ENCODE measurements at places on chromosomes 7 and 10.
A peak's percentile ranks its signal among the peaks of the same experiment; 100 is the strongest.

GRCh38 chr10:8054494-8055407 lies at the start of gene GATA3:
Gene GATA3, plus strand, starts transcription at chr10:8054688. Its CDS starts 968 bp downstream, at chr10:8055656.
- DNase-seq: no peak

- DNase-seq: no peak
Observed at GRCh38 chr7:105610165-105610930, 29.1 kb upstream of the EFCAB10 start.

- DNase-seq: no peak
Observed at GRCh38 chr7:104804696-104805095, 209.3 kb upstream of the KMT2E start.

DNA sequence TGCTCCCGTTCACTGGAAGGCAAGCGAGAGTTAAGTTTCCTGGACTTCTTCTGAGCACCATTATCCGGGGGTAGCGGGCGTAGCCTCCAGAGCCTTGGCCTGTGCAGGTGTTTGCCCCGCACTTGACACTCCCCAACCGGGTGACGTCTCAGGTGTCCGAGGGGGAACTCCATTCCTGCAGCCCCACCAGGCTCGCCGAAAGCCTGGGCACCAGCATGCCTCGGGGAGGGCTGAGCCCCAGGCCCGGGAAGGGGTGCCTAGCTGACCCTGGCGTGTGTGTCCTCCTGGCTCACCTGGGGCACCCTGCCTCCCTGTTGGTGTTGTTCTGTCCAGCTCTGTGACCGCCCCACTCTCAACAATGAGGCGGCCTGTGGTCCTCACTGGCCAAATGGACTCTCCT lies 109.4 kb upstream of the GPR26 start:
- DNase-seq: no peak

GRCh38 chr10:114822444-114823076 lies 980 bp downstream of the FHIP2A start:
- peak; percentile 35 for DNase-seq

- DNase-seq: no peak
Observed at GRCh38 chr7:28104811-28105210, 75.8 kb downstream of the JAZF1 start.

DNA sequence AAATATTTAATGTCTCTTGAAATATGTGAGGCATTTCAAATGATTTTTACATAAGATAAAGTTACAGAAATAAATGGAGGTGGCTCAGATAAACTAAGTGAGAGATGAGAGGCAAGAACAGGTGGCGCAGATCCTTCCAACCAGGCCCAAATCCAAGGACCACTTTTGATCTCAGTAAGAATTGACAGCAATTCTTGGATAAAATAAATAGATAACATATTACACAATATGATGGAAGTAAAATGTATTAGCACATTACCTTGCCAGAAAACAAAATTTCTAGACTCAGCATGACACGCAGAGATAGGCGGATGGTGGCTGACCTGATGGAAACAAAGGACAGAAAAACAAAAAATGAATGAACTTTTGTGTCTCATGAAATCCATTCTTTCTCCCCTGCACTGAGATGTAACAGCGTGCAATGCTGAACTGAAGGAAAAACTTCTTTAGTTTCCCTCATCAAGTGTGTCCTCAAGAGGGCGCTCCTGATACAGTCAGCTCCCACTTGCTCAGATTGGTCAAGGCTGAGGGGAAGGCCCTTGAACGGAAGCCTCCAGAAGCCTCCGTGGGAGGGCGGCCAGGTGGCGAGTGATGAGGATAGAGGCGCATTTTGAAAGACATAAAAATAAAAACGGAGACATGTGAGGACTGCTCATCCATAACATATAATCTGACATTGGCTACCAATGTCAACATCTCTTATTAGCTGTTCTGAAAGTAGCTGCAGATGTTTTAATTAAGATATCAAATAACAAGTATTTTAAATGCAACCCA lies 62.8 kb upstream of the GSDME start:
- peak; percentile 80 for DNase-seq

DNA sequence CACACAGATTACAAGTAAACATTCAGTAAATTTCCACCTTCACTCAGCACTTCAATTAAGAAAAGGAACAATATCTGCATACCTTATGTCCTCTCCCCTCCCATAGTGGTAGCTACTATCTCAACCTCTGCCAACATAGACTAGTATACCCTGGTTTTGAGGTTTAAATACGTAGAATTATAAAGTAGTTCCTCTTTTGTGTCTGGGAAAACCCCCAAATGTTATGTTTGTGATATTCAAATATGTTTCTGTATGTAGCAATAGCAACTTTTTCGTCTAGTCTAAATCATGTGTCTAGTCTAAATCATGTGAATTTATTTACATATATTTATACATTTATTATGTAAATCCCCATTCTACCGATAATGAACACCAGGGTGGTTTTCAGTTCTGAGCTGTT lies 13.2 kb upstream of the CAMK2B start:
- DNase-seq: no peak

GRCh38 chr10:126123466-126123865 lies 227.1 kb downstream of the FANK1 start:
- no peak for DNase-seq

DNA sequence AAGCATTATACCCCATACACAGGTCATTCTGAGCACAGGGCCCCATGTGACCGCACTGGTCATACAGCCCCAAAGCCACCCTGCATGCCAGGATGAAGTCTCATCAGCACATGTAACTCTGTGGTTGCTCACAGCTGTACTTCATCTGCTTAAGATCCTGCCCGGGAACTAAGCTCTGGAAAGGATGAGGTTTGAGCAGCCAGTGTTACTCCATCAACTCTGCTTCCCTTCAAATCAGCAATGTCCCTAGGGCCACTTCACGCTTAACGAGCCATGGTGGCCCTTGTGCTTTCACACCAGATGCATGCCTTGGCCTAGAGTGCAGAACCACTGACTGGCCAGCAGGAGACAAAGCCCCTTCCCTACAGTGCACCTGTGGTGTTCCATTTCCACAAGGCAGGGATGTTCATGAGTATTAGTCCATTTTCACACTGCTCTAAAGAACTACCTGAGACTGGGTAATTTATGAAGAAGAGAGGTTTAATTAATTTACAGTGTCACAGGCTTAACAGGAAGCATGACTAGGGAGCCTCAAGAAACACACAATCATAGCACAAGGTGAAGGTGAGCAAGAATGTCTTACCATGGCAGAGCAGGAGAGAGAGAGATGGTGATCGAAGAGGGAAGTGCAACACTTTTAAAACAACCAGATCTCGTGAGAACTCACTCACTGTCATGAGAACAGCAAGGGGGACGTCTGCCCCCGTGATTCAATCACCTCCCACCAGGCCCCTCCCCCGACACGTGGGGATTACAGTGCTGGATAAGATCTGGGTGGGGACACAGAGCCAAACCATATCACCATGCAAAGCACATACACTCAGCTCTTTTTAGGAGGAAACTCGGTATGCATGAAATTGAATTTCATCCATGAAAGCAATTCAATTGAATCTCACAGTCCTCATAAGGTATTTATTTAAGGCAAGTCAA lies 149.0 kb upstream of the CDCA7L start:
- no peak for DNase-seq

DNA sequence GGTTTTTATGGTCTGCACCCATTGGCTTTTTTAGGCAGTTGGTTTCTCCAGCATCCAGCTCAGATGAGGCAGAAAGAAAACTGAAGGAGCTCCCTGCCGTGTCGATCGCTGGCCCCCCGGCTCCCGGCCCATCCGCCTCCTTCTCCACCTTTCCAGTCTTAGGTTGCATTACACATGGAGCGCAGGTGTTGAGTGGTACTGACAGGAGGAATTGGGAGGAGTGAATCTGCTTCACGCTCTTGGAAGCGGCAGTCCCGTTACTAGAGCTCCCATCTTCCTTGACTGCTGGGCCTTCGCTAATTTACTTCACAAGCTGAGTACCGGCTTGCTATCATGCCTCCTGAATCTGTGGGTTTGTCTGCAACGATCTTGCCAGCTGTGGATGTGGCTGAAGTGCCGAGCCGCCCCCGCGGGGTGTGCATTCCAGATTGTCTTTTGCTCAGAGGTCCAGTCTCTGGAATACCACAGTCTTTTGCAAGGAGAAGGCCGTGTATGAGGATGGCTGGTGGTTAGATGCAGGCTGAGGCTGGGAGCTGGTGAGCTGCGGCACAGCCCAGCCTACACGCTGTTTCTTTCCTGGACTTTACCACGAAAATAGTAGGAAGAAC lies 17.1 kb downstream of the IQCE start:
- no peak for DNase-seq

GRCh38 chr10:88314362-88314761 lies 268.8 kb downstream of the RNLS start:
- no peak for DNase-seq

DNA sequence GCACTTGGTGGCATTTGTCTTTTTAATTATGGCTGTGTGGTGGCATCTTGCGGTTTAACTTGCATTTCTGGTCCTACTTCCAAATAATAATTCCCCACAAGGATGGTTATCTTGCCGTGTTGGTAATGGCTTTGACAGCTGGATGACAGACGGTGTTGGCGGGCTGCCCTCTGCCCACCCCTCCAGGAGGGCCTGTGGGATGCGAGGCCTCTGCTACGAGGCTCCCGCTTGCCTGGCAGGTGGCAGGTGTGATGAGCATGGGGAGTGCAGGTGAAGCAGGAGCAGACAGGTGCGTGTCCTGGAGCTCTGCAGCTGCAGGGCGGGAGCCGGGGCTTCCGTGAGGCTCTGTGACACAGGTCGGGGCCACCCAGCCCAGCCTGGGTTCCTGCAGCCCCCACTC lies 11.8 kb downstream of the INPP5A start:
- DNase-seq: no peak

DNA sequence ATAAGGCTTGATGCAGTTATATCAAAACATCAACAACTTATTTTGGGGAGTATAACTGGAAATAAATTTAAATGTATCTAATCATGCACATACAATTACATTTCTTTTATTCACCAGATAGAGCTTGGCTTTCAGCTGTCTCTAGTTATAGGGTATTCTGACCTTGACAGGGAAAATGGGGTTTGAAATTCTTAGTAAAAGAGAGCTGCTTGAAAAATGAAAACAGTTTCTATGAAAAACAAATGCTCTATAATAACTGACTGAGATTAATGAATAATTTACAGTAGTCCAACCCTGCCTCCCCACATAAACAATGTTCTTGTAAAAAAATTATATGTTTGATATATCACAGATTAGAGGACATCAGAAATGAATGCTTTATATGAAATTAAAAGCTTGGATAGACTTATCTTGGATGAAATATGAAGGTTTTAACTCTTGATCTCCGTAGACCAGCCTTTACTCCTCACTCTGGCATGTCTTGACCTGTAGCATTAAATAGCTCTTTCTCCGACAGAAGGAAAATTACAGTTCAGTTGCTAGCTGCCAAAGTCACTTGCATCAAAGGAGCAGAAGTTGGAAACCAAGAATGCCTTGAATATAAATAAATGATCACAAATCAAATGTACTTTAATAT lies 32.1 kb downstream of the VWC2 start:
- no peak for DNase-seq

DNA sequence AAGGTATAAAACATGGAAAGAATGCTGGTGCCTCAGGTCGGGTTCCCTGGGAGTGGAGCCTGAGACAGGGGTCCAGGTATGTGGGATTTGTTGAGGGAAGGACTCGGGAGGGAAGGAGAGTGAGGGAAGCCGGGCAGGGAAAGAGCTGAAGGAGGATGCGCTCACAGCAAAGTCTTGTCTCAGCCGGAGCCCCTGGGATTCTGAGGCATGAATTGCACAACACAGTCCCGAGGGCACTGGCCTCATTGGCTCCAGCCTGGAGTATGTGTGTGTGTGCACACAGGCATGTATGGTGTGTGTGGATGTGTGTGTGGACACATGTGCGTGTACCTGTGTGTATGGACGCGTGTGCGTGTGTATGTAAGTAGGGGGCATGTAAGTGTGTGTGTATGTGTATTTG lies 87.4 kb downstream of the WDFY4 start:
- DNase-seq: no peak

DNA sequence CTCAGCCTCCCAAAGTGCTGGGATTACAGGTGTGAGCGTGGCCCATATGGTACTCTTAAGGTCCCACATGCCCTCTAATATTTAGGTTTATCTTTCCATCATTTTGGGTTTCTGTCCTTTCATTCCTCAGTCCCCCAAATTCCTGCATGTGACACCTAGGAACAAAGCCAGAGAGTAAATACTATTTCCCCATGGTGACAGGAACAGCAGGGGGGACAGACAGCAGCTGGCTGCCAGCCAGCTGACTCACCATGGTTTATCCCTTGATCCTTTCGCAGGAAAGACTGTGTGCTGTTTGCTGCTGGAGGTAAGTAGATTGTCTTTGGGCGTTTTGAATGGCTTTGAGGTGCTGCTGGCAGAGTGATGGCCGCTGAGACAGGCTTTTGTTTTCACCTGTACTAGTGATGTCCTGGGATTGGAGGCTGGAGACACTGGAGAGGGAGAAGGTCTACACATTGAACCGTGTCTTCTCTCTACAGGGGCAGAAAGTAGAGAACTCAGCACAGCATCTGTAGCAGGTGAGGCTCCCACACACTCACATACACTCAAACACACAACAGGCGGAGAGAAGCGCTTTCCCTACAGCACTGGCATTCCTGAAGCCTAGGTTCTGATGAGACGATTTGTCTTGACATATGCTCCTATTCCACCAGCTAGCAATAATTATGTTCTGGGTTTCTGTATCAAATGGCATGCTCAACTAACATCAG lies 83.7 kb upstream of the EFCAB10 start:
- DNase-seq: peak; percentile 86

DNA sequence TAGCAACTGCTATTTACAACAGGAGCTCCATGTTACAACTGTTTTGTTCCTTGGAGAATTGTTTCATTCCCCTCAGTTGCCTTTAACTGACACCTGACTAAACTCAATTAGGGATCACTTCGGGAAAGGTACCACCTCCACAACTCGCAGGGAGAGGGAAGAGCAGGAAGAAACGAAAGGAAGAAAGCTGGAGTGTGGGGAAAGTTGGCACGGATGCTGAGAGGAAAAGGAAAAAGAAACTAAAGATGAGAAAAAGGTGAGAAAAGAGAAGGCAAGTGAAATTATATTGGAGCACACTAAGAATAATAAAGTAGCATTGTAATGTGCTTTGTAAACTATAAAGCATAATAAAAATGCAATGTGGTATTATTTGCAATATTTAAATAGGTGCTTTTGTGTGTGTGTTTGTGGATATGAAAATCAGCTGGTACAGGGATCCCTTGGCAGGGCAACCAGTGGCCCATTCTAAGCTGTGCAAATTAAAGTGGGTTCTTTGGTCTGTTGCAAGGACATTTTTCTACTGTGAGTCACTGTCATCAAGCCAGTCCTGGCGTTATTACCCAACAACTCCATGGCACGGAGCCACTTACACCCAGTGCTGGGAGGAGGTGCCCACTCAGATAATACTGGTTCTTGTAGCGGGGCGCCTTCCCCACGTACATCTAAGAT lies 45.9 kb downstream of the HIPK2 start:
- peak; percentile 94 for DNase-seq

GRCh38 chr7:5417106-5418071 lies 6.2 kb downstream of the TNRC18 start:
- DNase-seq: no peak

DNA sequence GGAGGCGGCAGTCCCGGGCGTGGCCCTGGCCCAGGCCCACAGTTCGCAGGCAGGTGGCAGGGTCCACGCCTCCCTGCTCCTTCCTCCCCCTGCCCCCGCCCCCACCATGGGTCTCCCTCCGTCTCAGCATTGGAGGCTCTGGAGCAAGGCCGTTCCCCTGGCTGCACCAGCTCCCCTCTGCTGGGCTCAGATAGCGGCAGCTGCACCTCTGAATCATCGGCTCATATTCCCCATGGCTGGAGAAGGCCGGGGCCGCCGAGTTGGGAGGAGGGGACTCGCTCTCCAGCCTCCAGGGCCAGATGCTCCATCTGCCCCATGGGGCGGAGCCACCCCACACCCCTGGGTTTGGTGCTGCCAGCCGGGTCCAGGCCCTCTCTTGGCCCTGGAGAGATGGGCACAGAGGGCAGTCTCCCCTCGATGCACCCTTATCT lies 145.0 kb downstream of the ELFN1 start:
- DNase-seq: no peak

Measured in RCC 7860 (cell line).